ENCODE measurements at places on chromosomes 12 and 14. TPM values are rescaled to one million over a fixed set of nuclear protein-coding genes. Genes with fewer than 3 reads are reported as not detected.

The GPR65 gene
- not detected for total RNA-seq

The RACGAP1 gene
- 57.2 TPM for total RNA-seq

The STON2 gene
- total RNA-seq: 107 TPM

The NCOR2 gene
- 39.7 TPM for total RNA-seq

Data from airway epithelial cell (primary cell).